Aorta (tissue), 5 donors: ENCODE measurements at places on chromosomes 6 and 20. TPM values are rescaled to one million over a fixed set of nuclear protein-coding genes. Genes with fewer than 3 reads are reported as not detected.

The SAMD5 gene
- 3.8 TPM for total RNA-seq

The ZNF391 gene
- 4.5 TPM for total RNA-seq

GRCh38 chr6:68650142-68650541 lies 15.1 kb downstream of the ADGRB3 start:
- no peak overlapping the region for H3K4me3 ChIP-seq
- no peaks in the 10 kb centered on the region for H3K4me1 ChIP-seq
- H3K36me3 ChIP-seq: no peaks in the 10 kb centered on the region
- no peak overlapping the region for H3K27ac ChIP-seq
- no peaks in the 10 kb centered on the region for H3K27me3 ChIP-seq
- DNase-seq: no peak

DNA sequence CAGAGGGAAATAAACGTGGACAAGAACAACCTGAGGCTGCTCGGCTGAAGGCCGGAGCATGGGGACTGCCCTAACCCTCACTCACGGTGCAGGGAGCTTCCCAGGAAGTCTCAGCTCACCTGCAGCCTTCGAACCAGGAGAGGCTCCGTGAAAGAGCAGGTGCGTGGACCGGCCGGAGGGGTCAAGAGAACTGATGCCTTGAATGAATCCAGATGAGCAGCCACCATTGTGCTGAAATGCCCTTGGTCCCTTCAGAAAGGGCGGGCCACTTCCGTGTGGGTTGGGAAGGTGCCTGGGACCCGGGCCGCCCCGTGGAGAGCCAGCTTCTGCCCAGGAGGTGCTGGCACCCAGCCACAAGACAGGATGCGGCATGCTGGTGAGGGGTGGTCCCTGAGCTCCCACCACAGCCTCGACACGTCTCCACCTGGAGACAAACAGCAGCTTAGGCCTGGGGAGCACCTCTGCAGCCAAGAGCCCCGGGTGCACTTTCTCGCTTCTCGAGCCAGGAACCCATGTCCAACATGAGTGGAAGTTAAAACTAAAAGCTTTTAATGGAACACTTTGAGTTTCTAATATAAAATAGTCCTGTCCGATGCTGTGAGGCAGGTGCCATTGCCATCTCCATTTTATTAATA lies 83.5 kb downstream of the TTLL2 start:
- no peaks in the 10 kb centered on the region for H3K27me3 ChIP-seq
- no peak overlapping the region for H3K4me3 ChIP-seq
- H3K4me1 ChIP-seq: no peaks in the 10 kb centered on the region
- no peak for DNase-seq

- no peaks in the 10 kb centered on the region for H3K27me3 ChIP-seq
- H3K4me1 ChIP-seq: peaks cover 1% of the 10 kb centered on the region
- peaks cover 2% of the 10 kb centered on the region for H3K36me3 ChIP-seq
- H3K4me3 ChIP-seq: no peak overlapping the region
Measured at GRCh38 chr6:116152620-116153019, 26.7 kb upstream of the COL10A1 start.

DNA sequence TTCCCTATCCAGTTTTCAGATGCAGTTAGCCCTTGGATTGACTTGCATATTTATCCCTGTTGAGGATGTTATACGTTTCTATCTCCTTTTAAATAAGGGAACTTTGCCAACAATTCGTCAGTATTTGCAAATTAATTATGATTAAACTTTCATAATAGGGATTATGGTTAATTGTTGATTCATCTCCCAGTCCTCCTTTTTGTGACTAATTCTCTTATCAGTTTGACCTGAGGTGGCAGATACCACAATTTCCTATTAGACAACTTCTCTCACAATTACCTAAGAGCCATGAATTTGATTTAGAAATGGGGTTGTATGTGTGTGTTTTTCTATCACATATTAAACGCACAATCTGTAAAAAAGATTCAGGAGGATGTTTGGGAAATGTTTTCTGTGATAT lies 172.9 kb downstream of the LAMA2 start:
- H3K27me3 ChIP-seq: no peaks in the 10 kb centered on the region
- no peaks in the 10 kb centered on the region for H3K4me1 ChIP-seq
- no peak overlapping the region for H3K4me3 ChIP-seq
- no peak overlapping the region for H3K27ac ChIP-seq
- no peak for DNase-seq
- H3K36me3 ChIP-seq: no peaks in the 10 kb centered on the region

DNA sequence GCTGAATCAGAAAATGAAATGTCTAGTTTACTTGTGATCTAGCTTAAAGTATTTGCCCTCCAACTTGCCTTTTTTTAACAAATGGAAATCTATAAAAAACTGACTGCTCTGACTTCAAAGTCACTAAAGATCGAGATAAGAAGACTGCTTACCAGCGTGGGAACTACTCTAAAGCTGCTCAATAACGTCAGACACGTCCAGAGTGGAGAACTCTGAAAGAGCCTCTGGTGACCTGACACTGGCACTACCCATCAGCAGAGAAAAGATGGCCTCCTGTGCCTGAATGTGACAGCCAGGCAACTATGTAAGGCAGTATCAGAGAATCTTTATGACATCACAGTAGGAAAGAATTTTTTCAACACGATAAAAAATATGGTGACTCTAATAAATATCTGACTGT lies 202.1 kb upstream of the SHLD1 start:
- peaks cover 8% of the 10 kb centered on the region for H3K36me3 ChIP-seq
- no peak overlapping the region for H3K4me3 ChIP-seq
- no peak for DNase-seq
- H3K27me3 ChIP-seq: no peaks in the 10 kb centered on the region
- H3K27ac ChIP-seq: no peak overlapping the region

GRCh38 chr20:10522328-10522727 lies 87.2 kb downstream of the SLX4IP start:
- no peak for DNase-seq
- H3K36me3 ChIP-seq: no peaks in the 10 kb centered on the region
- no peaks in the 10 kb centered on the region for H3K27me3 ChIP-seq
- H3K4me1 ChIP-seq: no peaks in the 10 kb centered on the region
- no peak overlapping the region for H3K4me3 ChIP-seq

DNA sequence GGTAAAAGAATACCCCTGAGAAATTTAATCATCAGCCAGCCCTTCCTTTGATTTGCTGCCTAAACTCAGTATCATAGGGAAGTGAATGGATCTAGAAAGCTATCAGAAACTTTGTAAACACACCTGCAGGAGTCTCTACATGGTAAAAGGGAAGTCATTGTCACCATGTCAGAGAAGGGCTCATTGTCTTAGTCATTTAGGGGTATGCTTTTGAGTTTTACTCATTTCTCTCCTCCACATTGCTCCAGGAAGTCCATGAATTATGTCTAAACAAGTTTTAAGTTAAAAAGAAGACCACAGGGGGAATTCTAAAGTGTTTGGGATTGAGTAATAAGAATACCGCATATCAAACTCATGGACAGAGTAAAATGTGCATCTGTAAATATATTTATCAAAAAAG lies 2.5 kb downstream of the SLC17A1 start:
- no peak for DNase-seq
- H3K4me1 ChIP-seq: no peaks in the 10 kb centered on the region
- no peak overlapping the region for H3K4me3 ChIP-seq
- no peaks in the 10 kb centered on the region for H3K27me3 ChIP-seq
- H3K36me3 ChIP-seq: no peaks in the 10 kb centered on the region

GRCh38 chr6:136051140-136051775 lies 198.9 kb downstream of the MTFR2 start:
- no peaks in the 10 kb centered on the region for H3K27me3 ChIP-seq
- no peak for DNase-seq
- no peak overlapping the region for H3K27ac ChIP-seq

- H3K36me3 ChIP-seq: no peaks in the 10 kb centered on the region
- H3K27me3 ChIP-seq: no peaks in the 10 kb centered on the region
- no peak overlapping the region for H3K27ac ChIP-seq
- H3K4me3 ChIP-seq: no peak overlapping the region
- no peaks in the 10 kb centered on the region for H3K4me1 ChIP-seq
Measured at GRCh38 chr6:73728548-73729205, 32.7 kb downstream of the CD109 start.

GRCh38 chr20:61588411-61589385 lies 336.6 kb downstream of the CDH4 start:
- no peaks in the 10 kb centered on the region for H3K36me3 ChIP-seq
- H3K27ac ChIP-seq: no peak overlapping the region
- H3K27me3 ChIP-seq: no peaks in the 10 kb centered on the region
- H3K4me1 ChIP-seq: no peaks in the 10 kb centered on the region

- no peaks in the 10 kb centered on the region for H3K27me3 ChIP-seq
- H3K4me1 ChIP-seq: no peaks in the 10 kb centered on the region
- H3K36me3 ChIP-seq: no peaks in the 10 kb centered on the region
- H3K4me3 ChIP-seq: no peak overlapping the region
- DNase-seq: no peak
- no peak overlapping the region for H3K27ac ChIP-seq
Measured at GRCh38 chr6:76768556-76768955, 694.7 kb downstream of the HTR1B start.
